HFFc6 (cell line): ENCODE measurements at places on chromosomes 7 and 10. TPM values are rescaled to one million over a fixed set of nuclear protein-coding genes. Genes with fewer than 3 reads are reported as not detected.
A peak's percentile ranks its signal among the peaks of the same experiment; 100 is the strongest.

DNA sequence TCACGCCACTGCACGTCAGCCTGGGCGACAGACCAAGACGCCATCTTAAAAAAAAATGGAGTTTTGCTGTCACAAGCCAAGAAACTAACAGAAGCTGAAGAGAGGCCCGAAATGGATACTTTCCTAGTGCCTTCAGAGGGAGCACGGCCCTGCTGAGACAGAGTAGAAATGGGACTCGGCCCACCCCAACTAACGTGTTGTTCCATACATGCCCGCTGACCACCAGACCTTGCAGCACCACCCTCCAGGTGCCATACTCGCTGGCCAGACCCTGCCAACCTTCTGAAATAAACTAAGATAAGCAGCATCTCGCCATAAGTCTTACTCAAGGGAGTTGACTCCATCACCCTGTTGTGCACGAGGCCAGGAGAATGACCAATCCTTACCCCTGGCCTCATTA is 29.5 kb upstream of the TUBB8 start:
- no peak overlapping the region for H3K4me3 ChIP-seq
- H3K36me3 ChIP-seq, result no peaks in the 10 kb centered on the region
- no peak overlapping the region for H3K27ac ChIP-seq
- H3K4me1 ChIP-seq, result peaks cover 4% of the 10 kb centered on the region; the same call in 1 of the 2 replicates
- H3K27me3 ChIP-seq, result peaks cover 28% of the 10 kb centered on the region

GRCh38 chr10:103278537-103278823 is 1.5 kb downstream of the INA start:
- H3K4me1 ChIP-seq, result peaks cover 16% of the 10 kb centered on the region
- H3K4me3 ChIP-seq, result 0 out of 2 replicates have a peak overlapping the region, but pooled peaks have one; percentile 46
- no peak for DNase-seq
- no peak overlapping the region for H3K27ac ChIP-seq
- H3K27me3 ChIP-seq, result peaks cover 29% of the 10 kb centered on the region
- H3K36me3 ChIP-seq, result peaks cover 6% of the 10 kb centered on the region

- peaks cover 20% of the 10 kb centered on the region for H3K4me1 ChIP-seq
- H3K4me3 ChIP-seq, result no peak overlapping the region
- DNase-seq, result no peak
- H3K27ac ChIP-seq, result no peak overlapping the region
- H3K36me3 ChIP-seq, result no peaks in the 10 kb centered on the region
- no peaks in the 10 kb centered on the region; the same call in 1 of the 2 replicates for H3K27me3 ChIP-seq
Observed at GRCh38 chr7:108063520-108063933, 60.6 kb upstream of the LAMB1 start.

DNA sequence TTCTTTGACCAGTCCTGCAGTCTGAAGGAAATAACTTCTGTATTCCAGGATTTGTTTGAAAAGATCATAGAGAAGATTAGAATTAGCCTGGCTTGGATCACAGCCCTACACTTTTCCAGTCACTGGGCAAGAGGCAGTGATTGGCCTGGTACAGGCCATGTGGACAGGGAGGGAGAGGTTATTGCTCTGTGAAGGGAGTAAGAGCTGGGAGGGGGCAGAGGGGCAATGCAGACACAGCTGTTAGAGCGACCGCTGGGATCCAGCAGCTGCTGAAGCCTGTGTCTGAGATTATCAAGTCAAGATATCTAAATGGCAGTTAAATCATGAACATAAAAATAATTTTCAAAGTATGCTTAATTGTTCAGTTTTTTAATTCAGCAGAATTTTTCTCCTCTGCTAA is 257.3 kb downstream of the SDK1 start:
- H3K27me3 ChIP-seq, result no peaks in the 10 kb centered on the region
- DNase-seq, result no peak
- no peak overlapping the region for H3K27ac ChIP-seq
- H3K4me3 ChIP-seq, result no peak overlapping the region

DNA sequence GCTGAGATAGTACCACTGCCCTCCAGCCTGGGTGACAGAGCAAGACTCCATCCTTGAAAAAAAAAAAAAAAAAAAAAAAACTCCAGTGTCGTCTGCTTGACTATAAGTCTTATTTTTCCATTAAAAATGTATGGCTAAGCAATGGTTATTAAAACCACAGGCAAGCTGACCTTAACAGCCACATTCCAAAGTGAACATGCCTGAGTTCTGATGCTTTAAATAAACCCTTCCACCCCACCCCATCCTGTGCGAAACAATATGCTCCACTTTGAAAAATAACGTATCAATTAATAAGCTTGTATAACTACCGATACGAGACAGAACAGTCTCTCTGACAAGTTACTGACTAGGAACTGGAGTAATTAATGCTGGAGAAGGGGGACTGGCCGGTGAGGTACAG is 63.7 kb downstream of the LARP4B start:
- 0 out of 2 replicates have a peak overlapping the region, but pooled peaks have one; percentile 36 for H3K27ac ChIP-seq
- peaks cover 39% of the 10 kb centered on the region for H3K36me3 ChIP-seq
- peaks cover 15% of the 10 kb centered on the region for H3K4me1 ChIP-seq
- DNase-seq, result no peak
- H3K4me3 ChIP-seq, result no peak overlapping the region

GRCh38 chr10:132376394-132376851 is 20.6 kb upstream of the PWWP2B start:
- H3K27me3 ChIP-seq, result peaks cover 21% of the 10 kb centered on the region
- H3K27ac ChIP-seq, result no peak overlapping the region
- H3K4me1 ChIP-seq, result peaks cover 1% of the 10 kb centered on the region; the same call in 1 of the 2 replicates
- no peaks in the 10 kb centered on the region for H3K36me3 ChIP-seq
- no peak overlapping the region for H3K4me3 ChIP-seq

- no peak for DNase-seq
- H3K4me3 ChIP-seq, result no peak overlapping the region
- no peaks in the 10 kb centered on the region for H3K27me3 ChIP-seq
- H3K27ac ChIP-seq, result no peak overlapping the region
- H3K36me3 ChIP-seq, result no peaks in the 10 kb centered on the region
- no peaks in the 10 kb centered on the region for H3K4me1 ChIP-seq
Observed at GRCh38 chr10:82668221-82668895, 793.4 kb downstream of the NRG3 start.

DNA sequence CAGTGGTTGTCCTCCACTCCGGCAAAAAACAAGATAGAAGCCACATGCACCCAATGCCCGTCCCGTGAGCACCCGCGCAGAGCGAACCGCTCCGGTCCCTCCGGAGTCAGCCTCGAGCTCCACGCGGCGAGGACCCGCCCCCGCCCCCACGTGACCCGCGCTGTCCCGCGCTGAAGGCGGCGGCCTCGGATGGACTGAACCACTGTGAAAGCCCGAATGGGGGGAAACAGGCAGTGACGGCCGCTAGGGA is 766 bp upstream of the EIF3B start:
- H3K27ac ChIP-seq, result peak overlapping the region; percentile 100
- peaks cover 2% of the 10 kb centered on the region; the same call in 1 of the 2 replicates for H3K27me3 ChIP-seq
- DNase-seq, result peak; percentile 76
- peaks cover 13% of the 10 kb centered on the region for H3K4me1 ChIP-seq
- H3K36me3 ChIP-seq, result peaks cover 19% of the 10 kb centered on the region
- peak overlapping the region; percentile 97 for H3K4me3 ChIP-seq

DNA sequence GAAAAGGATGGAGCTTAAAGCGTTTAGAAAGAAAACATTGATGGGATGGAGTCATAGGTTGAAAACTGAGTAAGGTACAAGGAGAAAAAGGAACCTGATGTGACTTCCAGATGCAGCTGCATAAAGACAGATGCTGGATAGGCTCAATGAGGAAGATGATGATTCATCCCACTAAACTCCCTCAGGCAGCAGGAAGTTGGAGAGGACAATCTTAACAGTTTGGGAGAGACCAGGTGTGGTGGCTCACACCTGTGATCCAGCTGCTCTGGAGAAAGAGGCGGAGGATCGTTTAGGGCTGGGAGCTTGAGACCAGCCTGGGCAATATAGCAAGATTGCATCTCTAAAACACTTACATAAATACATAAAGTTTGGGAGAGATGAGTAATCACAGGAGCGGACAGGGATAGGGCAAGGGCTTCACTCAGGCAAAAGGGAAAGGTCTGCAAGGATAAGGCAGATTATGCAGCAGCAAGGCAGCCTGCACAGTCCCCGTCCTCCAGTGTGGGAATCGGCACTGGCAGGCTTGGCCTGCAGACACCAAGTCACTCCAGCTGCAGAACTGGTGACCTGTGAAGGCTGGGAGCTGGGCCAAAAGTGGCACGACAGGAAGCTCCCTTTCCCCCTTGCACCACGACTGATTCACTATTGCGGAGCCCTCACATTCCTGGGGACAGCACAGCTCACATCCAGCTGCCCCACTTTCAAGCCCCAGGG is 438.5 kb downstream of the GRID1 start:
- DNase-seq, result no peak
- H3K27me3 ChIP-seq, result peaks cover 1% of the 10 kb centered on the region; the same call in 1 of the 2 replicates
- H3K36me3 ChIP-seq, result no peaks in the 10 kb centered on the region
- H3K27ac ChIP-seq, result no peak overlapping the region

DNA sequence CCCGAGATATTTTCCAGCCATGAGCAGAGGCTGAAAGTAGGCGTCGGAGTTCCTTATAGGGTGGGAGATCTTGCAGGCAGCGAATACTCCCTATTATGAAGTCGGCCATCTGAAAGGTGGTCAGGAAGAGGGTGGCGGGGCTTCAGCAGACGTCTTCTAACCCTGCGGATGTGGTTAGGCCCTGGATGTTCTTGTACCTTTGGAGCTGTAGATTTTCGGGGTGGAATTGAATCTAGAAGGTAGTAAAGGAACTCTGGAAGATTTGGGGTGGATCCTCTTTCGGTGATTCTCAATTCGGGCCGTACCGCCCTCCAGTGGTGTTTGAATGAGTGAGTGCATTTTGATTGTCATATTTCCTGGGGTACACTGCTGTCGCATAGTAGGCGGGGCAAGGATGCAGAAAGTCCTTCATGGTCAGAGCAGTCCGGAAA is 635 bp downstream of the NUP205 start:
- H3K27ac ChIP-seq, result no peak overlapping the region
- H3K4me1 ChIP-seq, result peaks cover 13% of the 10 kb centered on the region
- no peak overlapping the region for H3K4me3 ChIP-seq
- no peaks in the 10 kb centered on the region for H3K36me3 ChIP-seq
- peak; percentile 55 for DNase-seq
- H3K27me3 ChIP-seq, result no peaks in the 10 kb centered on the region; the same call in 1 of the 2 replicates

DNA sequence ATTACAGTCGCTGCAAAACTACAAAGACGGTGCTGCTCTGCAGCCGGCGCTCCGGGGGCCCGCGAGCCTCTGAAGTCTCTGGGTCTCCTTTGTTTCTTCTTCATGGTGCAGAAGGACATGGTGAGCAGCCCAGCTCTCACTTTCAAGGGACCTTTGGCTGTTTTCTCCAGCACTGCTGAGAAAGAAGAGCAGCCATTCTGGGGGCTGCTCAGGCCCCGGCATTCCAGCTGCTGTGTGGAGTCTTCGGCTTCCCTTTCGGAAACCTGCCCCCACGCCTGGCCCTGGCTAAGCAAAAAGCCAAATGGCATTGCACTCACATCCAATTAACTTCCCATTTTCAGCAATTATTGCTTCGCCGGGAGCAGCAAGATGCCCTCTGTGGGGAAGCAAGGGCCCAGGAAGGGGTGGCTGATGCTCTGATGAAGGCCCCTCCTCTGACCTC is 555.7 kb downstream of the PTPRN2 start:
- peaks cover 3% of the 10 kb centered on the region; the same call in 1 of the 2 replicates for H3K27me3 ChIP-seq
- H3K4me1 ChIP-seq, result no peaks in the 10 kb centered on the region
- no peak overlapping the region for H3K27ac ChIP-seq
- DNase-seq, result no peak
- H3K36me3 ChIP-seq, result peaks cover 5% of the 10 kb centered on the region; the same call in 1 of the 2 replicates
- H3K4me3 ChIP-seq, result no peak overlapping the region

- no peak overlapping the region for H3K27ac ChIP-seq
- no peaks in the 10 kb centered on the region for H3K36me3 ChIP-seq
- no peak overlapping the region for H3K4me3 ChIP-seq
Observed at GRCh38 chr7:38242814-38243213, 30.6 kb downstream of the TARP start.

DNA sequence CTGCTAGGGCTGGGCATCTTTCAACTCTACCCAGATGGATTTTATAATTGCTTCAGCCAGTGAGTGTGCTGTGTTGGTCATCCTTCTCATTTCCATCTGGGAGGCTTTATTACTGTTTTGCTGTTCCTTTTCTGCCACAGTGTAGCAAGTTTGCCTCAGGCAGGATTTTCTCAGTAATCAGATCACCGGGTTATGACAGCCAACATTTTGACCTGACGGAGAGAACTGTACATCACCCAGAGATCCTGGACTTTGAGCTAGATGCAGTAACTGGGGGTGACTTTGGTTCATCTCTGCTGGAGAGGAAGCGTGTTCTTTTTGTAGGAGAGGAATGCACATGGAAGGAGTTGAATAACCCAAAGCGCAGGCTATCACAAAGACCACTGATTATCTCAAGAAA is 111.8 kb upstream of the AGR3 start:
- no peak for DNase-seq
- no peaks in the 10 kb centered on the region for H3K27me3 ChIP-seq
- H3K36me3 ChIP-seq, result no peaks in the 10 kb centered on the region
- H3K4me1 ChIP-seq, result peaks cover 21% of the 10 kb centered on the region

- peaks cover 17% of the 10 kb centered on the region for H3K36me3 ChIP-seq
- H3K27ac ChIP-seq, result peak overlapping the region; percentile 95
- H3K4me3 ChIP-seq, result peak overlapping the region; percentile 91
- no peak for DNase-seq
- peaks cover 2% of the 10 kb centered on the region; the same call in 1 of the 2 replicates for H3K27me3 ChIP-seq
Observed at GRCh38 chr7:77537778-77538280, 734 bp downstream of the PTPN12 start.

GRCh38 chr10:123808286-123808685 is 83.3 kb downstream of the CPXM2 start:
- no peaks in the 10 kb centered on the region for H3K36me3 ChIP-seq
- DNase-seq, result no peak
- H3K27ac ChIP-seq, result peak overlapping the region; percentile 85

GRCh38 chr7:42426163-42426562 is 189.2 kb upstream of the GLI3 start:
- H3K36me3 ChIP-seq, result no peaks in the 10 kb centered on the region
- no peak overlapping the region for H3K27ac ChIP-seq
- no peaks in the 10 kb centered on the region for H3K4me1 ChIP-seq
- no peak for DNase-seq

HOXA13 gene
- 11.1 and 14.3 TPM in 2 replicates for total RNA-seq

ASB4 gene
- not detected in 3 replicates for total RNA-seq

ENKUR gene
- total RNA-seq, result 0.23 to 0.33 TPM in 2 of 3 replicates, not detected in the other

ATRNL1 gene
- not detected in 3 replicates for total RNA-seq

RBP4 gene
- not detected in 3 replicates for total RNA-seq

ERVW-1 gene
- not detected in 3 replicates for total RNA-seq

CYP2W1 gene
- total RNA-seq, result 0.08 to 0.25 TPM in 2 of 3 replicates, not detected in the other

HTR5A gene
- total RNA-seq, result not detected in 3 replicates

POM121C gene
- total RNA-seq, result 42.4 to 46.4 TPM (median 45.1 TPM) in 3 replicates

ABCC2 gene
- total RNA-seq, result 1.1 to 1.3 TPM (median 1.2 TPM) in 3 replicates

C10orf62 gene
- total RNA-seq, result not detected in 3 replicates

IQUB gene
- total RNA-seq, result 0.08 TPM in 1 of 2 replicates, not detected in the other

FAM241B gene
- total RNA-seq, result 0.23 to 0.36 TPM (median 0.34 TPM) in 3 replicates

NKX2-3 gene
- not detected in 3 replicates for total RNA-seq

KCNIP2 gene
- 0.31 and 0.99 TPM in 2 replicates for total RNA-seq
